T-helper 22 cell (primary cell): ENCODE measurements at places on chromosomes 3 and 15.

DNA sequence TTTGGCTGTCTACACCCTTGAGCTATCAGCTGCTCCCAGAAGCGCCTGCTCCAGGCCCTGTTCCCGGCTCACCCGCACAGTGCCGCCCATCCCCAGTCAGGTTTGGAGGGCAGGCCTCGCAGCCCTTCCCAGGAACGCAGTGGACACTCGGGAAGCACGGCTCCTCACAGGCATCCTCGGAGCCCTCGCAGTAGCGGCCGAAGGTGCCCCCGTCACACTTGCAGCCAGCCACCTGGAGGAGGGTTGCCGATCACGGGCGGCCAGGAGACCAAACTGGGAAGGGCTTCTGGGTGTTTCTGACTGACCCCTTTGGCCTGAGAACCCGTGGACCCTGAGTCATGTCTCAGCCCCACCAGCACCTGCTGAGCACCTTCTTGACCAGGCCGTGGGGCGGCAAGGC lies 33.4 kb downstream of the MUC20 start:
- no peak for DNase-seq

DNA sequence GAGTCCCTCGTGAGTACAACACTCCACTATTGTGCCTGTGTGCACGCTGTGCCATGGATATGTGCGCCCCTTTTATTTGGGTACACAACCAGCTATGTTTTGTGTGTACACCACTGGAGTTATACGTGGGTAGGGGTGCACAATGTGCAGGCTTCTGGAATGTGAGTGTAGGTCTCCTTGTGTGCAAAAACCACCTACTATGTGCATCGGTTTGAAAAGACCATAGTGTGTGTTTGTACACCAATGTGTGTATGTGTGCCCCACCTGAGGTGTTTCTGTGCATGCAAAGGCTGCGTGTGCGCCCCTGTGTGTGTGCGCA lies 86.4 kb upstream of the ALDH1L1 start:
- DNase-seq, result no peak

- DNase-seq, result no peak
Observed at GRCh38 chr3:59843821-59844220, 794.0 kb upstream of the CFAP20DC start.

- DNase-seq, result peak; percentile 46
Observed at GRCh38 chr15:66912001-66912400, 153.4 kb upstream of the SMAD3 start.

- DNase-seq, result no peak
Observed at GRCh38 chr15:86439614-86440013, 359.9 kb downstream of the AGBL1 start.

- DNase-seq, result no peak
Observed at GRCh38 chr3:72625602-72626337, 222.5 kb downstream of the SHQ1 start.

GRCh38 chr3:111151438-111151837 lies 79.8 kb downstream of the NECTIN3 start:
- DNase-seq, result no peak

GRCh38 chr3:120196333-120196732 lies 88.7 kb downstream of the GPR156 start:
- no peak for DNase-seq

- no peak for DNase-seq
Observed at GRCh38 chr3:35223632-35224394, 415.5 kb upstream of the ARPP21 start.

GRCh38 chr3:42439261-42440115 lies 29.1 kb upstream of the LYZL4 start:
- DNase-seq, result no peak

- no peak for DNase-seq
Observed at GRCh38 chr3:191376516-191377141, 46.3 kb upstream of the UTS2B start.

DNA sequence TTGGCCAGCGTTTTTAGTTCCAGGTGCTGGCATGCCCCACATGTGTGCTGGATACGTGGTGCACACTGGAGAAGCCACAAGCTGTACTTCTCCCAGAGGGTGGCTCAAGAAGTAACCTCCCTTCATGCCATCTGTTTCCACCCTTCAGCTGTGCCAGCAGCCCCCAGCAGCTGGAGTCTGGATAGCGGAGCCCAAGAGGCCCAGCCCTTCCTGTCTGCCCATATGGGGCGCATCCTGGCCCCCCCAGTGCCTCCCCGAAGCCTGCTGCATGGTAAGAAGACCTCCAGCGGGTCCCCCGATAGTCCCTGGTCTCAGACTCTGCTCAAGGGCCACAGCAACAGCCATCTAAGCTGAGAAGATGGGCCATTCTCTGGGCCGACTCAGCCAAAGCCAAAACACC lies 5.8 kb upstream of the MANF start:
- no peak for DNase-seq

DNA sequence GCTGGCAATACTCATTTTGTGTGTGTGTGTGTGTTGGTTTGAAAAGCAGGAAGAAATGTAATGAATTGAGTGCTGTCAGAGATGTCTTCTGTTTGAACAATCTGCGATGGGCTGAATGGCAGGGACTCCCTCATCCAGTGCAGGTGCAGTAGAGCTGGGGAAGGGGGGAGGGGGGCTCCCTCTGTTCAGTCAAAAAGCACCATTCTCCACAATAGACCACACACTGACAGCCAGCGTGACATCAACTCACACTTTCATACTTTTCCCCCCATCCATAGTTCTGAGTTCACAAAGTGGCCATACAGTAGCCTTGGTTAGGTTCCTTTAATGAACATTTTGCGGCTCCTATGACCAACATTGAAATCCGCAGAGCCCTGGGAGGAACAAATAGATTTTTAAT lies 10.4 kb downstream of the SOX2 start:
- DNase-seq, result no peak

DNA sequence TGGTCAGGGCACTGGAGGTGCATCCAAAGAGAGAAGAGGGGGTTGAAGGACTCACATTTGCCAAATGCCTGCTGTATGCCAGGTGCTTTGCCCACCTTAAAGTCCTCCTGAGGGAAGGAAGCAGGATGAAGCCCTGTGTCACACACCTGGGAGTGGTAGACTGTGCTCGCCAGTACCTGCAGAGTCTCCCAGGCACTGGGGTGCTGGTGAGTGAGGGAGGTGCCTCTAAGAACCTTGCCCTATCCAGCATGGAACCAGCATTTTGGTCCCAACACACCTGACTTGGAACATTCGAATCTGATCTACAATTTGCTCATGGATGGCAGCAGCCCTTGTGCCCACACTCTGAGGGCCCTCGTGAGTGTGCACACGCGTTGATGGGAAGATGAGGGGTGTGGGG lies 76.7 kb downstream of the SEC22A start:
- DNase-seq, result no peak

GRCh38 chr3:61358364-61358763 lies 107.1 kb upstream of the FHIT start:
- DNase-seq, result no peak

GRCh38 chr15:101710806-101711205 lies 13.5 kb downstream of the TARS3 start:
- DNase-seq, result no peak

DNA sequence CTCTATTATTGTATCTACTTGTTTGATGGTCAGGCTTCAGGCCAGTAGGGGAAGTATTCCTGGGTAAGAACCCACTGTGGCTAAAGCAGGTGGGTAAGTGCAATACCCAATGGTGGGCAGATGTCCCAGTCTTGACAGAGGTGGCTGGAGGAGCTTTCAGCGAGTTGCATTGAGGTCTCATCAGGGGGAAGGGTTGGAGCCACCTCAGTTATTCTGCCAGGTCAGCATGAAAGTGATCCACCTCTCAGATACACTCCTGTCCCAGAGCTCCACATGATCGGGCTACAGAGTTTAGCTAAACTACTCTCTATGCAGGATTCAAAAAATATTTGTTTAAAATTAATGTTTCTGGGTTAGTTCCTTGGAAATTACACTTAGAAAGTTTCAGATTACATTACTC lies 95.8 kb upstream of the WNT7A start:
- no peak for DNase-seq

GRCh38 chr3:171776839-171777583 lies 33.3 kb downstream of the PLD1 start:
- no peak for DNase-seq

- no peak for DNase-seq
Observed at GRCh38 chr3:114005481-114005880, 50.8 kb downstream of the CCDC191 start.

DNA sequence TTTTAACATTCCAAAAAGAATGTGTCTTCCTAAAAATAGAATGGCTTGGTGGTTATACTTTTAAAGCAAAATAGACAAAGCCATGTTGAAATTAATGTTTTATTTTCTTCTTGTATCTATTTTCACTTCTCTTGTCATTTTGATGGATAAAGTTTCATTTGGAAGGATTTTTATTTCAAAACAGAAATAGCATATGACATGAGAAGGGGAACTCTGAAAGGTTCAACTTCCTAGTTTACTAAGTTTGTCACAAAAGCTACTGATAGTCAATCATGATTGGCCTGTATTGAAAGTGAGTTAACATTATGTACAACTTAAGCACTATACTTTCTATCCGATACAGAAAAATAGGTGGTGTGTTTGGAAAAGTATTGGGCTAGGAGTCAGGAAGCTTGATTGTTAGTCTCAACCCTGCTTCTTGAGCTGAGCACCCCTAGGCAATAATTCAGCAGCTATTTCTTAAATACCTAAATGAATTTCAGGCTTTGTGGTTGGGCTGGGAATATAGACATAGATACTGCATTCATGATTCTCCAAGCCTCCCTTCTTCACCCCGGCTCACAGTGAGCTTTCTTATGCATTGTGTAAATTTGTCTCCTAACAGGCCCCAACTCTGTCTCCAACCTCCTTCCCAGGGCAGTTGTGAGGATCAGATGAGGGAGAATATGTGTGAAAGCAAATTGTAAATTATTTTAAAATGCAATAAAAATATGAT lies 46.9 kb upstream of the CSPG4 start:
- no peak for DNase-seq

DNA sequence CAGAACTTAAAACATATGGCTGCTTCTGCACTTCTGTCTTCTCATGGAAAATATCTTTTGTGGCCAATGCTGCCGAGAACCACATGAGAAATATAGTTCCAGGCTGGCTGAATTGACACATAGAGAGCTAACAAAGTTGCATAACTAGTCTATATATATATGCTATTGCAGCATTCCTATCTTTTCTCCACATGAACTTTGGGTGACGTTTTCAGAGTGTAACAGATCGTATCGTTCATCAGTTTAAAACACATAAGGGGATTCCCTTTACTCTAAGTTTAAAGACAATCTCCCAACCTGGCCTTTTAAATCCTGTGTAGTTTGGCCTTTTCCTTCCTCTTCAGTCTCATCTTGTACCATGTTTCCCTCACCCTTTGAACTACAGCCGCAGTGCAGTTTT lies 394.2 kb upstream of the CBLB start:
- DNase-seq, result no peak

DNA sequence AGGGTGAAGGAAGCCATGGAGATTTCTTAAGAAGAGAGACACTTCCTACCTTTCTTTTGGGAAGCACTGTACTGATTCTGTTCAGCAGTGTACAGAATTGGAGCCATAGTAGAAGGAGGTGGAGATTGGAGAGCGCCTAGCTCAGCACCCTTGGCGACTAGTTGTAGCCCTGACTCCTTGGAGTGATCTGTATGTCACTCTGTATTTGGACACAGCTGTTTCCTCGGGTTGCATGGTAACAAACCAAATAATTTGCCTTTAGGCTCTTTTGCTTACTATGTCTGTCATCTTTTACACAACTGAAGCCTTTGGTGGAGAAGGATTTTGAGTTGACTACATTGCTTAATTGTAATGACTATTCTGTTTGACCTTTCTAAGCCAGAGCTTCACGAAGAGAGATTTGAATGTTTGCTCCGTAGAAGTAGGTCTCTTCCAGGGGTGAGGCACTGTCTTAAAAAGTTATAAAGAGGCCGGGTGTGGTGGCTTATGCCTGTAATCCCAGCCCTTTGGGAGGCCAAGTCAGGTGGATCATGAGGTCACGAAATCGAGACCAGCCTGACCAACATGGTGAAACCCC lies 77.1 kb downstream of the AKAP13 start:
- DNase-seq, result no peak

- DNase-seq, result no peak
Observed at GRCh38 chr3:48899273-48899672, 591 bp upstream of the SLC25A20 start.
